CD4-positive, alpha-beta T cell treated with Interleukin-4 for 4 hours (primary cell): ENCODE measurements at places on chromosomes 16 and 17.

GRCh38 chr16:66298571-66299120 is 67.8 kb upstream of the CDH5 start:
- no peak for DNase-seq

GRCh38 chr17:71472809-71473789 is 647.7 kb upstream of the SOX9 start:
- no peak for DNase-seq

GRCh38 chr17:15999974-16000827 is 577 bp downstream of the TTC19 start:
- DNase-seq = no peak

- DNase-seq = no peak
These were observed 6.6 kb downstream of the ADORA2B start for GRCh38 chr17:15951368-15952047.

GRCh38 chr17:75566416-75566815 is 21.2 kb upstream of the MYO15B start:
- no peak for DNase-seq
